ENCODE measurements at places on chromosomes 13 and 19.

DNA sequence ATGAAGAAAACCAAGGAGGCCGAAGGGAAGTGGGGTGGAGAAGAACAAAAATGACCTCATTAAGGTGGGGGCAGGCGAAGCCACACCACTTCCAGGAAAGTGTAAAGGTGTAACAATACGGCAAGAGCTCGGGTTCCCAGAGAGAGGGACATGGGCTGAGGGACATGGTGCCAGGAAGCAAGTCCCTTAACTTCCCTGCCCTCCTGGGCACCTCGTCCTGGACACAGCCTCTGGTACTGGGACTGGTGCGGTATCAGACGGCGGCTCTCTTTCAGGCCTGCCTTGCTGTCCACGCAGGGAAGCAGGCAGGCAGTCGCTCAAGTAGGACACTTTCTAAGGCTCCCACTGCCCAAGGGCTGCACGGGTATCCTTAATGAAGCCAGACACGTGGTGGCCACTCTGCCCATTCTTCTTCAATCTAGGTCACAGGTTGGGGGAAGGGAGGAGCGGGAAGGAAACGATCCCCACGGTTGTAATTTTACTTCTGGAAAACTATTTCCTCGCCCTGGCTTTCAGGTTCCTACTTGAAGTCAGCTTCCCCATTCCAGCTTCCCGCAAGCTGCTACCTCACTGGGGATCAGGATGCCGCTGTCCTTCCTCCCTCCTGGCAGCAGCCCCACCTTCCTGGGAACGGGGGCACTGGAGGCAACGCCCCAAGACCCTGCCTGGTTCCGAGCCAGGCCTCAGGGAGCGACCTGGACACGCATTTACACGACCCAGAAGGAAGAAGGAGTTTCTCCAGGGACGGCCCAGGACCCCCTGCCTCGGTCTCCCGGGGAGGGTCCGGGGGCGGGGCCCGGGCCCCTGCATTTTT is 1.2 kb downstream of the AP3D1 start:
- DNase-seq: no peak

- DNase-seq: no peak
Measured at GRCh38 chr13:108667205-108667604, 37.8 kb downstream of the MYO16 start.

DNA sequence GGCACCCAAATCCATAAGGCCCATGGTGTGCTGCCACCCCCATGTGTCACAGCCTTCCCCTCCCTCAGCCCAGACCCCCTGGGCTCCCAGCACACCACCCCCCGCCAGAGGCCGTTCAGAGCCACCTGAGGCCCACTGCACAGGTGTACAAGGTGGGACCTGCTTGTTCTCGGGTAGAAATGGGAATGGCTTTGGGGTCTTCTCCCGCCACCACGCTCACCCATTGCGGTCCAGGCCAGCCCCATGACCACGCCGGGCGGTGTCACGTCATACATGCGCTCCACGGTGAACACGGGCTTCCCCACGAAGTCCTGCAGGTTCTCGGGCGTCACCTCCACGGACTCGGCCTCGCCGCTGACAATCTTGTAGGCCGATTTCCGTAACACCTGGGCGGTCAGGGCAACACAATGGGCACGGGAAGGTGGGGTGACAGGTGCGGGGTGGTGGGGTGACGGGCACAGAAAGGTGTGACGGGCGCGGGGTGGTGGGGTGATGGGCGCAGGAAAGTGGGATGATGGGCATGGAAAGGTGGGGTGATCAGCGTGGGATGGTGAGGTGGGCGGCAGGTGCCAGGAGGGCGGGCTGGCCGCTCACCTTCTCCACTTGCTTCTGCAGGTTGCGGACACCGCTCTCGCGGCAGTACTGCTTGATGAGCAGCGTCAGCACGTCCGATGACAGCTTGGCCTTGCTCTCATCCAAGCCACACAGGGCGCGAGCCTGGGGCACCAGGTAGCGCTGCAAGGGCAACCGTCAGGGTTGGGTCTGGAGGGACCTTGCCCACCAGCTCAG is 4.3 kb downstream of the RPL36 start:
- DNase-seq: peak; percentile 84

- DNase-seq: no peak
Measured at GRCh38 chr13:95411428-95412040, 110.3 kb upstream of the ABCC4 start.

DNA sequence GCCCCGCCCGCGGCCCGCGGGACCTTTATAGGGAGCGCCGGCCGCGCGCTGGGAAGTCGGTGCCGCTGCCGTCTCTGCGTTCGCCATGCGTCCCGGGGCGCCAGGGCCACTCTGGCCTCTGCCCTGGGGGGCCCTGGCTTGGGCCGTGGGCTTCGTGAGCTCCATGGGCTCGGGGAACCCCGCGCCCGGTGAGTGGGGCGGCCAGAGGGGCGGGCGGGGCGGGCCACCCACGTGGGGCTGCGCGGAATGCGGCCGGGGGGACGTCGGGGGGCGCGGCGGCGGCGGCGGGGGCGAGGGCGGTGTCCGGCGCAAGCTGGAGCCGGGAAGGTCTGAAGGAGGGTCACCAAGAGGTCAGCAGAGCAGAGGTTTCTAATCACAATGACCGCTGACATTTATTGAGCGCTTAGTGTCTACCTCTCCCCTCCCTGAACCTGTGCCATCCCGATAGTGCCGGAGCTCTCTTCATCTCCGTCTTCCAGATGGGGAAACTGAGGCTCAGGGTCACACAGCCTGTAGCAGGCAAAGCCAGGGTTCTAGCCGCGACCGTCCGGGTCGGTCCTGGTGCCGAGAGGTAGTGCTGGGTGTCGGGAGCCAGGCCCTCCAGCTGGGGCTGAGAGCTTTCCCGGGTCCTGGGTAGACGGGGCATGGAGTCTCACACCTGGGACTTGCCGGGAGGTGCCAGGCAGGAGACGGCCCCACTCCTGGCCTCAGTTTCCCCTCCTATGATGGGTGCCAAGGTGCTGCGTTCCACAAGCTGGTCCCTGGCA is at the start of gene FSTL3:
FSTL3 (plus strand) TSS at position 54 of the 767 bp plus-strand sequence; CDS start at position 86, 32 bp downstream.
- peak; percentile 84 for DNase-seq

DNA sequence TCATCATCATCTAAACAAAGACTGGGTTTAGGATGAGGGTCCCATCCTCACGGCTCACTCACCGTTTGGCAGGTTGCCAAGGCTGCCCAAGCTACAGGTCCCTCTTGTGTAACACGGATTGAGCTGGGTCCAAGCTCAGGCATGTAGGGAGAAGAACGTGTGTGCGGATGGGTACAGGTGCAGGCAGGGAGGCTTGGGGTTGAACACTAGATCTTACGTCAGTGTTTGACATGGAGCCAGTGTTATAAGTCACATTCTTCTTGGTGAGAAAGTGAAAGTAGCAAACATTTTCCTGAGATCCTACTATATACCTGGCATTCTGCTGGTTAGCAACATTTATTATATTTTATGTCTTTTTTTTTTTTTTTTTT is 136.8 kb upstream of the RNF113B start:
- DNase-seq: no peak

GRCh38 chr13:70849222-70849621 is 741.0 kb upstream of the KLHL1 start:
- DNase-seq: no peak

DNA sequence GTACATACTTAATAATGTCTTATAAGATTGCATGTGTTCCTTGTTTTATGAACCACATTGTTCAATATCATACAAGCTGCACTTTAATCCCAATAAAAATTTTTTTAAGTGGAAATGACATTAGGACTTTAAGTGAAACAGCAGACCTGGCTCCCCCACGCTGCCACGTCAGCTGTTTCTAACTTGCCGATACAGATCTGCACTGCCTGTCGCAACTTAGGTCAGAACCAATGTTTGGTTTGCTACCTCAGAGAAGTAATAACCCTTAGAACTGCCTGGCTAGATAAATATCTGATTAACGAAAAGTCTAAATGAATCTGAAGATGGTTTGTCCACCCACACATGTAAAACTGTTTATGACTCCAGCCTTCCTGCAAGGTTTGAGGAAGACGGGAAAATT is 327.5 kb upstream of the DACH1 start:
- no peak for DNase-seq

- DNase-seq: peak; percentile 85
Measured at GRCh38 chr19:1947651-1948209, 6.8 kb downstream of the CSNK1G2 start.

GRCh38 chr19:29467824-29468401 is 57.9 kb upstream of the VSTM2B start:
- DNase-seq: no peak

- no peak for DNase-seq
Measured at GRCh38 chr19:3236272-3236671, 11.8 kb downstream of the CELF5 start.

DNA sequence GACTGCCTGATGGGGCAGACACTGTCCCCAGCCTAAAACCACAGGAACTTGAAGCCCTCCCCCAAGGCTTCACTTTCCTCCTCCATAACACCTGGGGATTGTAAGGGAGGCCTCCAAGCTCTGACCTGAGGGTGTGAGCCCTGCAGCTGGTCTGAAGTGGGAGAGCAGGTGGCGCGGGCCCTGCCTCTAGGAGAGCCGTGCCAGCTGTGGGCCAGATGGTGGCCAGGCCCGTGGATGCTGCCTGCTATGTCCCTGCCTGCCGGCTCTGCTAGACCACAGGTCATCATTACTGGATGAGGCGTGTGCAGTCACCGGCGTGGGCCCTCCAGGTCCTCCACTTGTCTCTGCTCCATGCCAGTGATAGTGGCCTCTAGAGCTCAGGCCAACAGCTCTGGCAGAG is 3.5 kb upstream of the KLHL26 start:
- DNase-seq: no peak

DNA sequence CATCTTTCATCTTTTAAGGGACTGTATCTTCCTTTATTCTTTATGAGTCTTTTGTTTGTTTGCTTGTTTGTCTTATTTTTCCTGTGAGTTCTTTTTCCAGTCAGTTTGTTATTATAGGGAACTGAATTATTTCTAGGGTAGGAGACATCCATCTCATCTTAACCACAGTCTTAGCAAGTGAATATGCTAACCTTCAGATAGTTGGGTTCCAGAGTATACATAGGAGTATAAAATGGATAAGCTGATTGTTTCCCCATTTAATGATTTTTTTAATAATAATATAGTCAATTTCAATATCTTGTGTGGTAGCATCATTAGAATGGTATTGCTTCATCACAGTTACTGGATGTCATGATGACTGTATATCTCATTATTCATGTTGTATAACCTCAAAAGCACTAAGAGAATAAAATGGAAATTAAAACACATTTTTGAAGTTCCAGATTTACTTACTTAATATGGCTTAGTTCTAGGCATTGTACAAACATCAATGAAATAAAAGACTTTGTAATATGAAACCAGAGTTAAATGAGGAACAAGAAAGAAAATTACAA is 33.0 kb downstream of the GPC6 start:
- DNase-seq: no peak

DNA sequence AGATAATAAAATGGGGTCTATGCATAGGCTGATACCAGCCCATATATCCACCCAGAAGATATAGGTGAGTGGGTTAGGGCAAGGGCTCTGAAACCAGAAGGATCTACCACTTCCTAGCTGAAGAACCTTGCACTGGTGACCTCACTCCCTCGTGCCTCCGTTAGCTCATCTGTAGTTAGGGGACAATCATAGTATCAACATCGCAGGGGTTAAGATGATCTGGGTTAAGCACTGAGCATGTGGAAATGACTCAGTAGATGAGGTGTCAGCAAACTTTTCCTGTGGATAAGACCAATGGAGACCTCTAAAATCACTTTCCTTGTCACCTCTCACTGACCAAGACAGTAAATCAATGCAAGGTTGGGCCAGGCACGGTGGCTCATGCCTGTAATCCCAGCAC is 30.5 kb downstream of the TNFSF14 start:
- no peak for DNase-seq

- no peak for DNase-seq
Measured at GRCh38 chr19:42397263-42398166, 7.4 kb upstream of the CNFN start.

DNA sequence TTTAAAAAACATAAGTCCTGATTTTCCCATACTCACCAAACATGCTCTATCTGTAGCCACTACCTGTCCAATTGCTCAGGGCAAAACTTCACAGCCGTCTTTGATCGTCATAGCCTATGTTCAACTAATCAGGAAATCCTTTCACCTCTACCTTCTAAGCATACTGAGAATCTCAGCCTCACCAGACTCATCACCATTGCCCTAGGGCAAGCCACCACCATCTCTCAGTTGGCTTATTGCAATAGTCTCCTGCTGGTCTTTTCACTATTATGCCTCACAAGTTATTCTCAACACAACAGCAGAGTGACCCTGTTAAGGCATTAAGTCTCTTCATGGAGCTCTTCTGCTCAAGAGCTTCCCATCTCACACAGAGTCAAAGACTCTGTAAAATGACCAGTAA is 260.4 kb upstream of the MAB21L1 start:
- peak; percentile 23 for DNase-seq

DNA sequence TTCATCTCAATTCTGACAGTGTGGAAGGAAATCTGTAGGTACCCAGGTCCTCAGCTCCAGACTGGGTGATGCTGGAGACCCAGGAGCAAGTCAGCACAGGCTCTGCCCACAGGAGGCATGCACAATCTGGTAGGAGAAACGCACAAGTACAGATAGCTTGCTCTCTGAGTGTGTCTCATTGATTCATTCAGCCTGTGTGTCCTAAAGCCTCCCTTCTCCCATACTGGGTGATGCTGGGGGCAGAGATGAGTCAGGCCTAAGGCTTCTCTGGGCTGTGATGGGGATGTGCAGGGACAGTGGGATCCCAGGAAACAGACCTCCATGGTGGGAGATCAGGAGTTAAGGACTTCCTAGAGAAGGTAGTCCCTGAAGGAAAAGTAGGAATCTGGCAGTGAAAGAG is 6.8 kb downstream of the ZNF526 start:
- no peak for DNase-seq

DNA sequence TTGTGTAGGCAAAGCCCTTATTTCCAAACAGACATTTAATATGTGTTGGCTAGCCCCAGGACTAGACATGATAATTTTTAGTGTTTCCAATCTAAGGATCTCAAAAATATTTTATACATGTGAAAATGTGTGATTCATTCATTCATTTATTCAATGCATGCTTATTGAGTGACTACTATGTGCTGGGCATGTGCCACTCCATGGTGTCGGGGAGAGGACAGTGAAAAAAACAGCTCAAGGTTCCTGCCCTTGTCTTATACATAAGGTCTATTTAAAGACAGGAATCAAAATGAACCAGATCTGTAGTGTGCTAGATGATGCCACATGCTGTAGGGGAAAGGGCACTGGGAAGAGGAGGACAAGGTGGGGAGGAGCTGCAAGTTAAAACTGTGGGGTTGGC is 36.5 kb downstream of the GJA3 start:
- DNase-seq: no peak

DNA sequence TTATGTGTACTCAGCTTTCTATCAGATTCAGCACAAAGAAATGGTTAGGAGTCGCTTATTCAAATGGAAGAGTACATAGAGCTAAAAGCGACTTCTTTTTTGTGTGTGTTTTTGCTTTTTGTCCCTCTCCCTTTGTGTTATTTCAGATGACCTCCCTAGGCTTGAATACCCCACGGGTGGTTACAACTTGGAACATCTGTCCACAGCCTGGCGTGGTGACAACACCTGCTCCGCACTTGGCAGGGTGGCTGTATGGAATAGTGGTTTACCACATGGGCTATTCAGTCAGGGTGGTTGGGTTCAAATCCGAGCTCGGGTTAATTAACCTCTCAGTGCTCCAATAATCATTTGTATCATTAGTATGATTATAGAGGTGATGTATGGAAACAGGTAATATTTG is 151.6 kb upstream of the FREM2 start:
- DNase-seq: no peak

All from osteocyte (in vitro differentiated cells).